ENCODE measurements at places on chromosomes 4 and X.

- DNase-seq, result no peak
Observed at GRCh38 chrX:68710870-68711576, 63.6 kb downstream of the STARD8 start.

DNA sequence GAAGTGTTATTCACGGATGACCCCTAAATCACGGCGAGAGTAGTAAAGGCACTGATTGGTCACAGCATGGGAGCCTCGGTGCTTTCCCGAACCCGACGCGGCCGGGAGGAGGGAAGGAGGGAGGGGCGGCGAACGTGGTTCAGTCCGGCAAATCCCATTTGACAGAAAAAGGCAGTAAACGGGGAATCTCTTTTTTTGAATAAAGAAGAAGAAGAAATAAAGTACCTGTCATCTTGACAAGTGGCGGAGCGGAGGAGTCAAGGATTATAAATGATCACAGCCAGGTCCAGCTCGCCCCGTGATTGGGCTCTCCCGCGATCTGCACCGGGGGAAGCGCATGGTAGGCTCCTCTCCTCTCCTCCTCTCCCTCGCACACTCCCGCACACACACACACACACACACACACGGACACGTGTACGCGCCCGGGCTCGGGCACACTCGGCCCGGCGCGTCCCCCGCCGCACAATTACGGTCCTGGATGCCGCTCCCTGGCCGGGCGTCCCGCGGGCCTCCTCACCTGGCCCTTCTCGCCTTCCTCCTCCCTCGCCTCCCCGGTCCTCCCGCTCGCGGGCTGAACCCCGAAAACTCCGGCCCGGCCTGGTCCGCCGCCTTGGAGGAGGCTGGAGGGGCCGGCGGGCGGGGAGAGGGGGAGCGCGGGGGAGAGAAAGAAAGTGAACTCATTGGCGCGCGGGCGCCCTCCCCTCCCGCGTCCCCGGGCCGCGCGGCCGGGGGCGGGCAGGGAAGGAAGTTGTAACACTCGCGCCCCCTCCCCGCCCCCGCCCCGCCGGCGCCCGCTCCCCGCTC lies 99.2 kb upstream of the TENM3 start:
- no peak for DNase-seq

- DNase-seq, result no peak
Observed at GRCh38 chr4:3387154-3387942, 54.4 kb upstream of the HGFAC start.

DNA sequence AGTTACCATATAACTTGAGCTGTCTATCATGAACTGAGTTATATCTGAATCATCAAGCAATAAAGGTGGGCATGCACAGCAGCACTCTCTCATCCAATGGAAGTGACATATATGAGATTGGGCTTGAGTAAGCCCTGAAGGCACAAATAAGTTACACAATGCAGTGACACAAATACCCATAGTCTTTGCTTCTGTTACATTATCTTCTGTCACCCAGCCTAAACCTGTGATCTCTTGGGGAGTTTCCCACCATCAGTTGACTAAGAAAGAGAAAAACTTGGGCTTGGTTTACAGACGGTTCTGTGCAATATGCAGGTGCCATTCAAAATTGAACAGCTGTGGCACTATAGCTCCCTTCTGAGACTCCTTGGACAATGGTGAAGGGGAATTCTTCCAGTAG lies 138.8 kb upstream of the IL15 start:
- no peak for DNase-seq

DNA sequence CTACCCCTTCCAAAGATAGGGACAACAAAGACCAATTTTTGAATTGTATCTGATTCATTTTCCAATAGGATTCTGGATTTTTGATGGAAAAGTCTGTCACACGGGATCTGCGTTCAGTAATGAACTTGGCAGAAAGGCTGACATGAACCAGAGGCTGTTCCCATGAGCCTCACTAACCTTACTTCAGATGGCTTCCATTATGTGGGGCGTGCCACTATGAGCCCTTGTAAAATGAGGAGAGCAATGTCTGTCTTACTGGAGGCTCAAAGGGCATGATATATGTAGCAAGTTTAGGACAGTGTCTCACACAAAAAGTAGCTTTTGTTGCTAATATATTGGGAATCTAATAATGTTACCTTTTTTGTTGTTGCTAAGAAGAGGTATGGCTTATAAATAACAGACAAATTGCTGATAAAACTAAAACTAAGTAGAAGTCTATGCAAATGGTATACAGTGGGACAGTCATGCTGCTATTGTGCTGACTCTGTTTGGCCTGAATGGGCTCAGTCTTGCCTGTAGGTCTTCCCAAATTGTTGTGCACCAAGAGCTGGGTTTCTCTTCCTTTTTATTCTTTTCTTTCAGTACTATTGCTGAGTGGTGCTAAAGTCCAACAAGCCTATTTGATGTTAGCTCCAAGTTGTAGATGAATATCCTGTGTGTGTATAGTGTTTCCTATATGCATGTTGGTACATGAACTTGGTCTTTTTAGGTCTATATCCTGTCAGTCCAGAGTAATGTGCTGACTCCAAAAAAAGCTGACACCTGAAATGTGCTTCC lies 132.1 kb downstream of the SPRY1 start:
- DNase-seq, result no peak

GRCh38 chrX:38400389-38400910 lies 48.0 kb downstream of the OTC start:
- no peak for DNase-seq

GRCh38 chr4:52588097-52588496 lies 71.0 kb downstream of the USP46 start:
- DNase-seq, result no peak

DNA sequence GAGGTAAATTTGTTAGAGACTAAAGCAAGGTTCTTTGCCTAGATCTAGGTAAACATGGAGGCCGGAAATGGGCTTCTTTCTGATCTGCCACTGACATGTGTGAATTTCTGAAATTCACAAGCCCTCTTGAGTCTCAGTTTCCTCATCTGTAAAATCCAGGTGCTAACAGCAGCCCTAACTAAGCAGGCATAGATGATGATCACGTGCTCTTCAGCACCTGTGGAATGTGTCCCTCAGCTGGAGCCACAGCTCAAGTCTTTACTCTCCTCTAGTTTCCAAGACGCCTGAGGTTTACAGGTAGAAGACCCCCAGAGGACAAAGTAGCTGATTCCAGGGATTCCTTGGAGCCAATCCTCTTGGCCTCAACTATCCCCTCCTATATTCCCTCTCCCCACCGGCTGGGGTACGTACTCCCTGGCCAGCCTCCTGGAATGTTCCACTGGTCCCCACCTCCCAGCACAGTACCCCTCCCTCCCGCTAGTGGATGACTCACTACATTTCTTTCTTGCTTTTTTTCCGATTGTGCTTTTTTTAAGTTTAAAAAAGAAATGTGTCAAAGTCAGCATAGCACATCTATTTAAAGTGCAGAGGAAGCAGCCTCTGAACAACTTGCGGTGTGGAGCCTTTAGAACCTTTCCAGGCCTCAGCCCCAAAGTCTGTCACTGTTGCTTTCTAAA lies 98.4 kb downstream of the PHKA2 start:
- DNase-seq, result no peak

DNA sequence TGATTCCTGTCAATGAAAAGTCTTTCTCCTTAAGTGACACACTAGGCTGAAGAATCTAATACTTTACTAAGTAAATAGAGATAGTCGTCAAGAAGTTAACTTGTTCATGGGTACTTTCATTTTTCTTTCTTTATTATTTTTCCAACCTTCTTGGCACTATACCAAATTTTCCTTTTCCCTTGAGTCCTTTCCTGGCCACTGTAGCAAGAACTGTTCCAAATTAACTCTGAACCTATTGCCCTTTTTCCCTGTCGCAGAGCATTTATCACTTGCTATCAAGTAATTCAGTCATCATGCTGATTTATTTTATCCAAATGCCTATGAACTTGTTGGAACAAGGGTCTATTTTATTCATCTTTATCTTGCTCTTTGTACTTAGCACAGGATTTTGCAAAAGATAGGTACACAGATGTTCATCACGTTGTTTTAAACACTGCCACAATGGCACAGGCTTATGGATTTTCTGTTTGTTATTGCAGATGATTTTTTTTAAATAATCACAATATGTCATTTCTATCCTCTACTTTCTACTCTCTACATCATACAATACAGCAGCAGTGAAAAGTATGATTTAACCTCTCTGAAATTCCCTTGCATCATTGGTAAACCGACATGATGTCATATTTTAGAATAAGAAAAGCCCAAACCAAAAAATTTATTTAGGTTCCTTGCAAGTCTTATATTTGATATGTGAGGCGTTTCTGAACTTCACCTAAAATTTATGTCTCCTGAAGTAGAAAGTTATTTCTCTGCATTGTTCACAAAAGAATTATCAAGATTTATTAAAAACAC lies 2352.3 kb downstream of the PCDH7 start:
- no peak for DNase-seq

- no peak for DNase-seq
Observed at GRCh38 chr4:38666766-38667084, 2.7 kb downstream of the KLF3 start.

- no peak for DNase-seq
Observed at GRCh38 chrX:110683925-110684324, 111.7 kb downstream of the CHRDL1 start.

DNA sequence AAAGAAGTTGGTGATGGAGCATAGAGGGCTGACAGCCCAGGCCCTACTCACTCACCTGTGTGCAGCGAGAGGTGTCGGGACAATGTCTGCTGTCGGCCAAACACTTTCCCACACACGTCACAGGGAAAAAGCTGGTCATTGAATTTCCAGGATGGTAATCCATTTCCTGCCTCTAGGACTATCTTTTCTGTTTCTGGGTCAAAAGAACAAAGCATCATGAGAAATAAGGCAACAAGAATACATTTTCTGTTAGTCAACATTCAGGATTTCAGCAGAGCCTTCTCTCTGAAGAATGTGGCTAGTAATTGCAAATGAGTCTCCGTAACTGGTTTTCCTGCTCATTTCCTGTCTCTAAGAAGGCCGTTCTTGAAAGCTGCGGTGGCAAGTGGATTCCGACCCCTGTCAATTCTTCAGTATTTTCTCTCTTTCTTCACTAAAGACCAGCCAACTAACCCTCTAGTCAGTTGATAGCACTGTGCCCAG lies 99.4 kb downstream of the C4orf51 start:
- DNase-seq, result no peak

DNA sequence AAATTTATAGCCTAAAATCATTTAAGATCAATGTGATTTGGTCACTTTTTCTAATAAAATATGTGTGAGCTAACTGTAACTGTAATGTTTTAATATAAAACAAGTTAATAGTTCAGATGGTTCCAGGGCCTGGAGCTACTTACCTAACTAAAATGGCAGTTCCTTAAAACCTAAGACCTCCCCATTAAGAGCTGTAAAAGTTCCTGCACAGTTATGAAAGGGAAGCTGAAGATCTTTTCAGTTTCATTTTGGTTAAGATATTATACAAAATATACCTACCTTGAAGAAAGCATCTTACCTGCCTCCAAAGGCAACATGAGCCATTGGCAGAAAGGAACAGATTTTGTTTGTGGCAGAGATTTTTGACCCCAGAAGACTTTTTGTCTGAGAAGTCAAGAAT lies 30.1 kb downstream of the HPF1 start:
- no peak for DNase-seq

DNA sequence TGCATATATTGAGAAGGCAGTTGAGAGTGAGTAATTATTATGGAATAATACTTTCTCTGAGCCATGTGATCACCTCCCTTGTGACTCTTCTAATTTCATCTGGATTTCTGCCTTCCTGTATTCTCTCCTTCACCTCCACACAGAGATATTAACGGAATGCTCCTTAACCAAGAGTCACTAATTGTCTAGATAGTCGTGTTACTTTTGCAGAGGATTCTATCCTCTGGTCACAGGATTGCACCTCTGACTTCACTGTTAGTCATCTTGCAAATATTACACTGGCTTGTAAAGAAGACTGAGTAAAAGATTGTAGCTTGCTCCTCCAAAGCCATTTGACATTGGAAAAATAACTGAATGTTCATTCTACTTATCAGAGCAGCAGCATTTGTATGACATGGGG lies 160.9 kb downstream of the SH2D1A start:
- no peak for DNase-seq

- DNase-seq, result no peak
Observed at GRCh38 chr4:185623444-185624258, 88.3 kb upstream of the PDLIM3 start.

- no peak for DNase-seq
Observed at GRCh38 chrX:145803508-145803907, 14.1 kb upstream of the SLITRK2 start.

DNA sequence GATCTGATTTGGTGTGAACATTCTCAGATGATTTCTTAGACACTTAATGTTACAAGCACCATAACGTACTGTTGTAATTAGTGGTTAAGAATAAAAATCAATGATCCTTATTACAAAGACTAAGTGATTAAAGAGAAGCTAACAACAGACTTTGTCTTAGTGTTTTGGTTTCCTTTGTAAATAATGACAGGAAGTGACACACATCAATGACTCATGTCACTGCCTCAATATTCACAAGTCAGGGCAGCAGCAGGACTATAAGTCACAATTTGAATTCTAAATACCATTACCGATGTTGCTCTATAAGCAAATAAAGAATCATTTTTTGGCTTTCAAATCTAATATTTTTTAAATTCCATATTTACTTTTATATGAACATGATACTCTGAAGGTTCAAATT lies 115.8 kb upstream of the FAT4 start:
- DNase-seq, result no peak

DNA sequence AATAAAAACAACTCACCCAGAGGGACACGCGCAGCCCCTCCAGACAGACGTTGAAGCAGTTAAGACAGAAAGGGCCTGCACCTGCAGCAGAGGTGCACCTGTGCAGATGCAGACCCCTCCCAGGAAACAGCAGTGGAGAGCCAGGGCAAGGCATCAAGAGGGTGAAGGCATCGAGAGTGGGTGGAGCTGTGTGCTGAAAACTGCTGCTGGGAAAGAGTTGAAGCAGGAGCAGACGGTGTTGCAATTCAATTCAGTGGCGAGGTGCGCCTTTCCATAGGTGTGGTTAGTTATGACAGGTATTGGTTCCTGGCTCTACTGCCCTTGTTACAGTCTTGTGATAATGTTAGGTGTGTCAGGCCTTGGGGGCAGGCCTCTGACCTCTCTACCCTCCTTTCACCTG lies 16.7 kb downstream of the LETM1 start:
- DNase-seq, result no peak

DNA sequence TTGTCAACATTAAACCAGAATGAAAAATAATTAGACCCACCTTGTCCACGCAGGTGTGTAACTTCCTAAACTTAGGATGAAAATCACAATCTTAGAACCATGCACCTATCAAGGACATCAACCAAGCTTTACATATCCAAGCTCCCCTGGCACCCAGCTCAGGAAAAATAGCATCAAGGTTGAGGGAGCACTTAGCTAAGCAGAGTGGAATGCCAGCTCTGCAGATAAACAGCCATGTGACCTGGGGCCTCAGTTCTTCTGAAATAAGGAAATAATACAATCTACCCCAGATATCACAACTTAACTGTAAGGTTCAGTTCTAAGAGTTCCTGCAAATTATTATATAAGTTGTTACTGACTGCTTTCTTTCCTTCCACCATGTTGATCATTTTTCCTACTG lies 64.7 kb downstream of the DHX15 start:
- DNase-seq, result no peak

GRCh38 chrX:77743720-77744119 lies 42.3 kb downstream of the ATRX start:
- no peak for DNase-seq

GRCh38 chr4:17939054-17939453 lies 82.5 kb downstream of the LCORL start:
- no peak for DNase-seq
